ENCODE measurements at places on chromosomes 5 and 9.
A peak's percentile ranks its signal among the peaks of the same experiment; 100 is the strongest.

DNA sequence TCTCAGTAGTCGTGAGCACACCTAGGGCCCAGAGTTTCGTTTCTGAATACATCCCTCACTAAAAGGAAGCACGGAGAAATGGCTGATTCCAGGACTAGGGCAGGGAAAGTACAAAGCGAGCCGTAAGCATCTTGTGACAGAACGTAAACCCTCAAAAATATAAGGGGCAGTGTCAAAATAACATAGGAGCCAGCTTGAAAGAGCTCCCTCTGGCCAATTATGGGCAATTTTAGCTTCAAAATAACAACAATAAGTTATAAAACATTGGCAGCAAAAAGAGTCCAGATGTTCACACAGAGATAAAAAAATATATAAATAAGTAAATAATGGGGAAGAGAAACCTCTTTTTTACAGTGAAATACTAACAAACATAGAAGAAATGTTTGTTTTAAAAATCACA is 18.5 kb upstream of the GLIS3 start:
- no peak for DNase-seq

GRCh38 chr9:112169368-112169767 is 5.7 kb downstream of the SUSD1 start:
- DNase-seq, result no peak

GRCh38 chr9:1839909-1840308 is 175.2 kb upstream of the SMARCA2 start:
- peak; percentile 89 for DNase-seq

GRCh38 chr5:151589878-151590570 is 1.1 kb downstream of the FAT2 start:
- no peak for DNase-seq

- DNase-seq, result peak; percentile 60
These were observed 112.2 kb downstream of the SCAMP1 start for GRCh38 chr5:78472469-78473106.

DNA sequence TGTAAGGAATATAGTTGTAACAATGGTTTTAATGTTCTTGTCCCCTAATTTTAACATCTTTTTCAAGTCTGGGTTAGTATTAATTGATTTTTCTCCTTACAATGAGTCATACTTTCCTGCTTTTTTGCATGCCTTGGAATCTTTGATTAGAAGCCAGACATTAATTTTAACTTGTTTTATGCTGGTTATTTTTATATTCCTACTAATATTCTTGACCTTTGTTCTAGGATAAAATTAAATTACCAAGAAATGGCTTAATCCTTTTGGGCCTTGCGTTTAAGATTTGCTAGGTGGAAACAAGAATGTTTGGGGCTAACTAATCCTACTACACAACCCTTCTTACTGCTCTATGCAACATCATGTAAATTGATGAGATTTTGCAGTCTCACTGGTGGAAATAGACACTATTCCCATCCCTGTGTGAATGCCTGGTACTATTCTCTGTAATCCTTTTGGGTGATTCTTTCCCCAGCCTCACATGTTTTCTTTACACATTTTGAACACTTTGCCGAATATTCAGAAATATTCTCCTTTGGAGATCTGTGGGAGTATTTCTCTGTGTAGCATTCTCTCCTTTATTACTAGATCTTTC is 47.2 kb downstream of the ZCCHC7 start:
- no peak for DNase-seq

DNA sequence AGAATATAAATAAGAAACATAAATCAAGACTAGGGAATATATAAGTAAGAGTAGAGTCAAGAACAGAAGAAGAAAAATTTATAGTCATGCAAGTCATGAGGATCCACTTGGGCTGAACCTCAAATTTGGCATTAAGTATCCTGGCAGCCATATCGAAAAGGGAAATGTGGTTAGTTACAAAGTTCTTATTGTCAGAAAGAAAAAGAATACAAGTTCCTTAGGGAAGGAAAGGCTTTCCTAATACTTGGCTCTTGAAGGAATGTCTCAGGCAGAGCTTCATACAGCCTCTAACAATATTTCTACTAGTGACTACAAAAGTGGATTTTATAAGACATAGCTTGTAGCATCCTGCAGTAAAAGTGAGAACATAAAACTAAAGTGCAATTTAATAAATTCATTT is 45.4 kb downstream of the TMEM252 start:
- DNase-seq, result no peak

- DNase-seq, result no peak
These were observed 26.2 kb downstream of the GNAQ start for GRCh38 chr9:78005231-78006002.

DNA sequence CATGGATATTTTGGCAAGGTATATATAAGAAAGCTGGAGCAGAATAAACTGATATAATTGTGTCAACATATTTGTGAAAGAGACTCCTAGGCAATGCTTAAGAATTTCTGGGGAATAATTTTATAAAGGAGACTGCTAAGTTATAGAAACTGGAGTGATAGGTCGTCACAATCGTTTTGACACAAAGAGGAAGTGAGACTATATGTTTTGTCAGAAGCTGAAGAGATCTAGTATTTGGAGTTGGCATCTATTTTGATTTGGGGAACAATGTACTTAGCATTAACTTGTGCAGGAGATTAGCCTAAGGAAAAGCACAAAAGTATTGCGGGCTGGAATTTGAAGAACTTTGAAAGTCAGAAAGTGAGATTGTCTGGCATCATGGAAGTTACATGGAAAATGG is 582.5 kb downstream of the TAF11L14 start:
- no peak for DNase-seq

DNA sequence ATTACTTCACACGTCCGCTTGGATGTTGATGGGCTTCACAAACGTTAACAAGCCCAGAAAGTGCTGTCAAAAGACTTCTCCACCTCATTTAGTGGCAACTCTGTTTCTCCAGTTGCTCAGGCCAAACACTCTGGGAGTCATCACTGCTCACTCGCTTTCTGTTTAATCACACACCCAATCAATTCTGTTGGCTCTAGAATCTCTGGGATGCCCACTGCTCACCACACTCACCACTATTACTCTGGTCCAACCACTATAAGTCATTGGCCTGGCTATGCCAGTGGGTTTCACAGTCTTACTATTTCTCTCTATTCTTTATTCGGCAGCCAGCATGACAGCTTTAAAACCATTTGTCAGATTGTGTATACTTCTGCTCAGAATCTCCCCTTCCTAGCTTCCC is 163.5 kb downstream of the KDM4C start:
- DNase-seq, result no peak

DNA sequence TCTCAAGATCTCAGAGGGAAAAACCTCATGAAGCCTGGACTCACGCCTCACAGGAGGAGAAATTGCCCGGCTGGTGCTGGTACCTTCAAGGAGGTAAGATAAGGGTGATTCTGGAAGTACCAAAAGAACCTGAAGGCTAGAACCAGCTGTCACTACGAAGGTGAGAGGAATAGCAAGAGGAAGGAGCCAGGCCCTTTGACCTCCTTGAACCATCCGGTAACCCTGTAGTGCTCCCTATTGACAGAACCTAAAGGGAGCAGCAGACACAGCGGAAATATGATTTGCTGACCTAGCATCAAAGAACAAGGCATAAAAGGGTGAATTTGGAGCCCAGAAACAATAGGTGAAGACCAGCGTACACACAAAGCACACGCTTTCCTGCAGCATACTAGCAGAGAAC is 92.2 kb downstream of the DOCK8 start:
- no peak for DNase-seq

DNA sequence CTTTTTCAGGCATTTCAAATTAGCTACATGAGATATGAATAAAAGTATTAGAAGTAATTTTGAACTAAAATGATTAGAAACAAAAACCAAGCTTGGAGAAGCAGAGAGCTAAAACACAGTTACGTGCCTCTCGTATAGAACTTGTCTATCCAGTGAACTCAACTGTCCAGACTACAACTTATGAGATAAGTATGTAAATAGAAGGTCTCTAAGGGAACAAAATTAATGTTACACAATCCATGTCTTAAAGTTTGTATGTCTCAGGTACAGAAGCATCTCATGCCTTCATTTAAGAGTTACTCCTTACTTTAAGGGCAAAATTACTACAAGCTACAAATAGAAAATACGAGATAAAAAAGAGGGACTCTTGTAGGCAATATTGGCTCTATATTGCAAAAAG is 316.8 kb downstream of the CETN3 start:
- no peak for DNase-seq

DNA sequence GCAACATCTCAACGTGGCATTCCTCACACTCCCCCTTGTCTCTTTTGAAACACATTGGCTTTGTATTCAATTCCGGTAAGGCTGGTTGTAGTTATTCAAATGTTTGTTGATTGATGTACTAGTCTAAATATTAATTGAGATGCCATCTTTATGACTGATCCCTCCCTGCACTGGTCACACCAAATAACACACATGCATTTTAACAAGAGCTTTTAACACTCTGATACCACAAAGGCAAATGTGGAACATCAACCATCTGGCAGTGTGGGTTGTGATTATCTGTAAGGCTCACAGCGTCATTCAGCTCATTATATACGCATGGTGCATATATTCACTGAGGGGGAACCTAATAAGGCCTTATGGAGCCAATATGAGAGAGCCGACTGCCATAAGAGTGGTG is 305.0 kb downstream of the TENT4A start:
- DNase-seq, result no peak

DNA sequence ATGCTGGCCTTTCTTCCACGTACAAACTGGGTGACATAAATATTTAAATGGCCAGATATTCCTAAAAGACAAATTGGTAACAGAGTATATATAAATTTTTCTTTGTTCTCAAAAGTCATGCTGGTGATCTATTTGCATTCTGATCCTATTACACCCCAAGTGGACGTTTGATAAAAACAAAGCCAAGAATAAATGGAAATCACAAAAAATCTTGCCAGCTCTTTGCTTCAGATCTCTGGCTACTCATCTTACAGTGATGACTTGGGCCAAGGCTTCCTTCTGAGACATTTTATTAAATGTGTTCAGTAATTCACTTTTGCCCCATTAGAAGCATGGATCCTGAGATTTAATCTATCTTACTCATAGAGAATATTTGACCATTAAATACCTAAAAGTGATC is 444.3 kb upstream of the PIK3R1 start:
- DNase-seq, result no peak

GRCh38 chr5:148970876-148971275 is 92.0 kb downstream of the SH3TC2 start:
- DNase-seq, result no peak

DNA sequence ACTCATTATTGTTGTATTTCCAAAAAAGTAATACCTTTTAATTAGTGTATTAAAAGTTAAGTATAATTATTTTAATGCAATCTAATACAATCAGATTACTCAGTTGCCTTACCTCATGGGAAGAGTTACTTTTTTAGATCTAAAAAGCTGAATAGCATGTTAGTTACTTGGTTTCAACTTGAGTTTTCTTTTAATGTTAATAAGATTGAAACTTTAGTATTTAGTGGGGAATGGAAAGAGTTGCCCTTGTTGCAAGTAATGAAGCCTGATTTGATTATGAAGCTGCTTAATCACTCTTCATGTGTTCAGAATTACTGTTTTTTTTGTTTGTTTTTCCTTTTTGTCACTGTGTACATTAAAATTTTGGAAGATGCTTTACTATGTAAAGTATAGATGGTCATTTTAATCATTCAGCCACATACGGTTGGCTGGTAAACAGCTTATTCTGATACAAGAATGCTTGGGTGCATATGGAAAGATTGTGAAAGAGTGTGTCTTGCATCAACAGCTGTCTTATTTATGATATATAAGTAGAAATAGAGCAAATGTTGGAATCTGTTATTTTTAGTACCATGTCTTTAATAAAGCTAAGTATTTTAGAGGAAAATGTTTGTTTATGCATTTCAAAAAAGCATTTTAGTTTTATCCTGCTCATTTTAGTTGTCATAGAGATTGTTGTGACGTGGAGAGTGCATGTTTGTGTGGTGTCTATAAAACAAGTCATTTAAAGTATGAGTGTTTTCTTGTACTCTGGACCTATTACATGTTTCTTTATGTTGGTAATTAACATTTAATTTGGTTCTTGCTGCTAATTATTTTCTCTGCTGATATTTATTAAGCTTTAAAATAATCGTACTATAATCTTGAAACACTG is 36.4 kb downstream of the SREK1 start:
- DNase-seq, result no peak

GRCh38 chr9:128771094-128771721 is 519 bp downstream of the ZER1 start:
- DNase-seq, result peak; percentile 4

DNA sequence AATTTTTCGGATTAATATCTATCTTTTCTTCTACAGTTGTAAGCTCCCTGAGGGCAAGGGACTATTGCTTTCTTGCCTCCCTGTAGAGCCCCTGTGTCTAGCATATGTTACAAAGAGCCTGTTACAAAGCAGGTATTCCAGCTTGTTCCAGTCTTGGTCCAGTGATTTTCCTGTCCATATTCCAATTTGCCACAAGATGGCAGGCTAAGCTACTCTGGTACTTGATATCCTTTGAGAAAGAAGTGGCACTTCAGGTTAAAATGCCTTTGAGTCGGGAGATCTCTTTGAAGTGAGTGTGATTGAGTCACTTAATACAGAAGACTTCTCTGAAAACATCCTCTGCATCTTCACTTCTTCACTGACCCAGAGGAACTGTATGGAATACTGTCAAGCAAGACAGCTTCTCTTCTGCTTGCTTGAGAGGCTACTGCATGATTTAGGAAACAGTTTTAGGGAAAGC is 24.5 kb downstream of the CAVIN4 start:
- peak; percentile 92 for DNase-seq

- no peak for DNase-seq
These were observed 467.7 kb upstream of the MEF2C start for GRCh38 chr5:89350684-89351083.

DNA sequence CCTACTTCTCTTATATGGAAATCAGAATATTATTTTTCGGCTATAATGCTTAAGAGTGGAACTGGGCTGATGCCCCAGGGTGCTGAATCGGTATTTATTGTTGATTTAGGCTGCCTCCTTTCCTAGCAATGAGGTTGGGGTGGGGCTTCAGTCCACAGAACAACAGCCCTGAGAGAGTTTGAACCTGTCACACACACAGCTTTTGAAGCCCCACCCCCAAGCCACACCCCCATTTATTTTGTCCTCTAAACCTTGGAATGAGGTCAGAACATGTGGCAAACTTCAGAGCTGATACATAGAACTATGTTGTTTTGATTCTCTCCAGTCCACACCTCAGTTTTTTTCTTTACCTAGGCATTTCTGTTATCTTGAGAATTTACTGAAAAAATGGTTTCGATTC is 51.7 kb upstream of the CAMK4 start:
- no peak for DNase-seq

GRCh38 chr9:98866435-98867102 is 59.1 kb downstream of the GALNT12 start:
- DNase-seq, result no peak

DNA sequence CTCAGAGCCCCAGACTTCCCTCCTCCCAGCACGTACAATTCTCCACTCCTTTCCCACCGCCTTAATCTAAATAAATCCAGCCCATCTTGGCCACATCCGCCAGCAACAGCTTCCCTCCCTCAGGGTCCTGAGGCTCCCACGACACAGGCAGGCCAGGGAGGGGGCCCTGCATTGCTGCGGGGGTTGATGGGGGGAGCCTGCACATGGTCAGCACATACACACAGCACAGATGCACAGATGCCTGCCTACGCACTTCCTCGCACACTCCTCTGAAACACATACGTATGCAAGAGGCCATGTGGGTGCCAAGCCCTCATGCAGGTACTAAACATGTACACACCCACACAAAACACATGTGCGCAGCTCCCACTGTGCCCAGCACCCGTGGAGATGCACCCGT is 14.8 kb downstream of the PDGFRB start:
- no peak for DNase-seq
